Activated CD8-positive, alpha-beta T cell treated with anti-CD3 and anti-CD28 coated beads for 36 hours (primary cell): ENCODE measurements at places on chromosomes 1 and 21. TPM values are rescaled to one million over a fixed set of nuclear protein-coding genes. Genes with fewer than 3 reads are reported as not detected.

RGSL1 gene
- not detected for total RNA-seq

BMP8B gene
- total RNA-seq: 0.36 TPM

BACE2 gene
- 2.0 TPM for total RNA-seq

PANK4 gene
- 40.6 TPM for total RNA-seq

UQCRH gene
- total RNA-seq: 391 TPM

TSHB gene
- not detected for total RNA-seq

CA6 gene
- total RNA-seq: 3.9 TPM

REN gene
- not detected for total RNA-seq

CASP9 gene
- total RNA-seq: 11.5 TPM

NPPA gene
- total RNA-seq: not detected

PRAMEF14 gene
- not detected for total RNA-seq

VAMP3 gene
- 13.2 TPM for total RNA-seq

KRTAP10-6 gene
- total RNA-seq: not detected

OR2G6 gene
- not detected for total RNA-seq

IL10 gene
- total RNA-seq: not detected

DNA sequence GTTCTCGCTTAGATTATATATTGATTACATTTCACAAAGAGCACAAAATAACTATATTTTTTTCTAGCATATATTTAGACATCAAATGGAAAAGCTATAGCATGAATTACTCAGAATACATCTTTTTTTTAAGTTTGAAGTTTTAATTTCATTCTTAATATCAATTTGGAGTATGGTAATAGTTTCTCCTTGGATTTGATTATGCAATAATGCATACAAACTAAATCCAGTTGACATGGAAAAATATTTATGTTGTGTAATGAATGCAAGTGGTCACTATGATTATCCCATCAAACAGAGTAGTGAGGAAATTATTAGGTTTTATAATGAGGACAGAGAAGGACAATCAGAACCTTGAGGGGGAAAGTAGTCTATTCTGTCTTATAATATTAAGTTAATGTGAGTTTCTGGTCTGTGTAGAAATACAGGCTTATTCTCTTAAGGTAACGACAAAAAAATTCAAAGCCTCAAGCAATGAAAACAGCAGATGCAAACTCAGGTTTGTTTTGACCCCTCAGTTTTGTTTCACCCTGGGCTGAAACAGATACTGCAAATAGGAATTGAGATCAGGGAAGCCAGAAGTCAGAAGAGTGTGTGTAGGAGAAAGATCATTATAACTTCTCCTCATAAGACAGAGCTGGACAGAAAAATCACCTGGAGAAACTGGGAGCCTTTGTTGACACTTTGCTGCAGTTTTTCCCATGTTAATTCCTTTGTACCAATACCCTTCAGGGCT, 23.7 kb downstream of the LRRC8B start:
- DNase-seq: no peak

GRCh38 chr1:8241417-8242014, 76.4 kb upstream of the SLC45A1 start:
- no peak for DNase-seq

DNA sequence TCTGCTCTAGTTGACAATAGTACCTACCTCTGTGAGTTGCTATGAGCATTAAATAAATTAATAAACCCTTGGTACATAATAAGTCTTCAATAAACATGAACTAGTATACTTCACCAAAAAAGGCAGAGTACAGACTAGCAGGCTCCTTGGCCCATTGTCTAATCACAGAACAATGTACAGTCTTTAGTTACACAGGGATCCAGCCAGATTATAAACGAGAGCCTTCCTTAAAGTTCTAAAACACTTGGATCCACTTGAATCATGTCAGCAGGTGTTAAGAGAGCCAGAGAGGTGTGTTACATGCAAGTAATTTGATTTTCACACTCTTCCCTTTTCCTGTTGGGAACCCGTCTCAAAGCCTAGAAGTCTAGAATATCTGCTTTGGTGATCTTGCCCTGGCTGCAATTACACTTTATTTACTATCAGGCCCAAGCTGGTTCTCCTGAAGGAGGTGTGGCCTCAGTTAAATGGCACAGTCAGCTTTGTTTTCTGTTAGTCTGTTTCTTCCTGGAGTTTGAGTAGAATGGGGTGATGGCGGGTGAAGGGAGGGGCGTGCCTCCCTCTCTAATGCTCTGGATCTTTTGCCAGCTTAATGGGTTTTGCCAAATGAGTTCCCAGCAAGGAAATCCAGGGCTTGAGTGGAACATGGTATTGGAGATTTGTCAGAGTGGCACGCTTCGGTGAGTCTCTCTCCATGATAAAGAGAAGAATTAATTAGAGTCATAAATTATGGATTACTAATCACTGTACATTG, 570.9 kb upstream of the CAMK1G start:
- no peak for DNase-seq

- DNase-seq: no peak
Observed at GRCh38 chr1:114896795-114897194, 42.1 kb downstream of the SYCP1 start.

DNA sequence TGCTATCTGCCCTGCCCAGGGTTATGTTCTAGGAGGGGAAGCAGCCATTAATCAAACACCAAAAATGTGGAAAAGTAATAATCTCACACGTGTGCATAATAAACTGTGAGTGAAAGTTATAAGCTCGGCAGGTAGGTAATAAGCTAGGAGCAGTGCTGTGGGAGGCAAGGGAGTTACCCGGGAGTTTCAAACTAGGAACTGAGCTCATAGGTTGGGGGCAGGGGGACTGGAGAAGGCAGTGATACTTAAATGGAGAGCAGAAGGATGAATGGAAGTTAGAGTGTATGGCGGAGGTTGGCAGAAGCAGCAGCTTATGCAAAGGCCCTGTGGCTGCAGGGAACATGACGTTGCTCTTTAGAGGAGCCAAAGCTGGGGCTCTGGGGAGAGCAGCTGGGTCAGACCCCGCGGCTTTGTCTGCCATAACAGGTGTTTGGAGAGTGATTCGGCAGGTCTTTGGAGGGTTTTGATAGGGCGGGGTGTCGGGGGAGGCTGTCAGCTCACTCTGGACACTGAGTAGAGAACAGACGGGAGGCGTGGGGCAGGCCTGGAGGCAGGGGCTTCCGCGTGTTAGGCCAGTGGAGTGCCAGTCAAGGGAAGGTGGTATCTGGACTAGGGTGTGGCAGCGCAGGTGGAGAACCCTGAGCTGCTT, 20.0 kb downstream of the PTPRF start:
- no peak for DNase-seq

- DNase-seq: peak; percentile 99
Observed at GRCh38 chr21:42414928-42415769, 11.4 kb downstream of the UBASH3A start.

- peak; percentile 82 for DNase-seq
Observed at GRCh38 chr1:26853156-26853555, 9.8 kb upstream of the SFN start.

DNA sequence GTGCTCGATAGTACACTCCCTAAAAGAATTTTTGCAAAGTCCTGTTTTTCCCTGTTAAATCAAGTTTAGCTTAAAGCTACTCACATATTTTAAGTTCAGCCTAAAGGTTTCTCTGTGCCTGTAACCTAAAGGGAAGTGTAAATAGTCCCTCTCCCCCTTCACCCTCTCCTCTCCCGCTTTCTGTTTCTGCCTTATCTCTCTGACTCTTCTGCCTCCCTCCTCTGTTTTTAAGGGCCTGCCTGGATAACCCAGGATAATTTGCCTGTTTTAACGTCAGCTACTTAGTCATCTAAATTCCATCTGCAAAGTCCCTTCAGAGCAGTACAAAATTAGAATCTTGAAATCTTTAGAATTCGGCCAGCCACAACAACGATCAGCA, 92.6 kb downstream of the NID1 start:
- no peak for DNase-seq

- no peak for DNase-seq
Observed at GRCh38 chr1:59265622-59266021, 31.3 kb upstream of the FGGY start.

DNA sequence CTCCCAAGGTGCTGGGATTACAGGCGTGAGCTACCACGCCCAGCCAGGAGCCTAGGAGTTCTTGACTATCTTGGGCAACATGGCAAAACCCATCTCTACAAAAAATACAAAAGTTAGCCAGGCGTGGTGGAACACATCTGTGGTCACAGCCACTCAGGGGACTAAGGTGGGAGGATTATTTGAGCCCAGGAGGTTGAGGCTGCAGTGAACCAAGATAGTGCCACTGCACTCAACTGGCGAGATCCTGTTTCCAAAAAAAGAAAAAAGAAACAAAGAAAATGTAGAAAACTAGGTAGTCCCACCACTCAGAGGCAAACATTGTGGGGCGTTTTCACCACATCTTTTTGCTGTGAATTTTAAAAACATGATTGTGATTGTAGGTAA, 141.3 kb downstream of the ZZZ3 start:
- no peak for DNase-seq

DNA sequence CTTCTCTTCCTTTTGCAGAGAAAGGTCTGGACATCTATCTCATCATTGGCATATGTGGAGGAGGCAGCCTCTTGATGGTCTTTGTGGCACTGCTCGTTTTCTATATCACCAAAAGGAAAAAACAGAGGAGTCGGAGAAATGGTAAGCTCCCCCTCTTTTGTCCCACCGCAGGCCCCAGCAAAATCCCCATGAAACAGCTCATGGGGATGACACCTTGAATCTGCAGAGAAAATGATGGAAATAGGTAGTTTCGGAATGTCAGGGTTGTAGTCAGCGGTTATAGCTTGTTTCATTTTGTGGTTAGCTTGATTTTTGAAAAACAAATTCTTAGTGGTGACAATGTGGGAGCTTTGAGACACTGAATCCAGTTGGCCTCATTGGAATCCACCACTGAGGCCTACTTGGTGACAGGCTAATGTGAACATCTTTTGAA, 10.3 kb downstream of the CD2 start:
- peak; percentile 85 for DNase-seq

GRCh38 chr1:40909281-40909680, 47.1 kb upstream of the CITED4 start:
- DNase-seq: no peak

- DNase-seq: no peak
Observed at GRCh38 chr1:228900099-228900885, 165.0 kb downstream of the RHOU start.

GRCh38 chr1:179786815-179787685, 44.0 kb downstream of the FAM163A start:
- DNase-seq: no peak

DNA sequence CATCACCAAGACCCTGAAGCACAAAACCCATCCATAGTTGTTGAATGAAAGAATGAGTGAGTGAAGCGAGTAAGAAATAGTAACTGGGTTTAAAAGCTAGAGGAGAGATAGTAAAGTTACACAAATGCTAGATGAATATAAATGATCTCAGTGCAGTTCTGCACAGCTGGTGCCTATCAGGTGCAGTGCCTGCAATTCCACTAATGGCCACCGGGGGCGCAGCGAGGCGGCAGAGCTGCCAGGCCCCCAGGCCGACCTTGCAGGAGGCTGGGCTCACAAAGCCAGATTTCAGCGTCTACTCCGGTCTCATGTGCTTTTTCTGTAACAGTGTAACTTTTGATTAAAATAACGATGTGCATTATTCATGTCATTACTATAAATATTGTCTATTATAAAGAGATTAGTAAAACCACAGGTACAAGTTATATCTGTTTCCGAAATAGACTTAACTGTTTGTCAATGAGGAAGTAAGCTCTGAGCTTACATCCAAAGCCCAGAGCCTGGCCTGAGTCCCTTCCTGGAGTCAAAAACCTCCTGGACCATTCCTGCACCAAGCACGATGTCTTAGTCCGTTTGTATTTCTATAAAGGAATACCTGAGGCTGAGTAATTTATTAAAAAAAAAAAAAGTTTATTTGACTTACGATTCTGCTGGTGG, 477.6 kb downstream of the NPHP4 start:
- DNase-seq: peak; percentile 79

DNA sequence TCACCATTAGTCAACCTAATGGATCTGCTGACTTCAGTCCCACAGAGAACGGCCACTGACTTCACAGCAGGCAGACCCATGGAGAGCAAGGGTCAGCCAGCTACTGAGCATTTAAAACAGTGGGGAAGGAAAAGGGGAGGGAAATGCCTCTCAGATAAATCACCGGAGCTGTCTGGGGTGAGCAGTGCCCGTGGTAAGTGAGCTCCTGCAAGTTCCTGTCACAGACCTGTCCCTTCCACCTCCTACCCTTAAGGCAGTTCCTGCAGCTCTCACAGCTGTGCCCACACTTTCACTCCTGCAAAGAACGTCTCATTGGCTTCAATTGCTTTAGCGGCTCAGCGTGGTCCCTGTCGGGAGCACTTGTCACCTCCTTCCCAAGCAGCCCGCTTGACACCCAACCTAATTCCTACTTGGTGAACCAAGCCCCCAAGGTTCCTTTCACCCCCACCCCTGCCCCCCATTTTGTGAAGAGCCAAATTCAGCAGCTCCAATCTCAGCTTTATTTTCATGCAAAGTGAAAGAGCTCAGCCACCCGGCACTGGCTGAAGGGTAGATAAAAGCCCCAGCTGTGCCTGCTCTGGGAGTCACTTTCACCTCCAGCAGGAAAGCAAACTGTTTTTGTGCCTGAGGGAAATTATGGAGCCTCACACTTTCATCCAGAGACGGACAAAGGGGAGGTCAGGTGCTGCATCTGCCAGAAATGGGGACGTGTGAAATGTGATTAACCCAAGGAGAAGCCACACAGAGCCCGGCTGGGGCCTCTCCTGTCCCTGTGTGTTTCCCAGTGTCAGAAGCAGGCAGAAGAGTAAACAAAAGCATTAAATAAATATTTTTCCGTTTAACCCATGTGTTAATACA, 306.2 kb downstream of the TTLL7 start:
- DNase-seq: peak; percentile 25

- DNase-seq: peak; percentile 13
Observed at GRCh38 chr1:117685936-117686806, 80.3 kb downstream of the TENT5C start.

- no peak for DNase-seq
Observed at GRCh38 chr1:216630532-216630931, 92.7 kb downstream of the ESRRG start.

- no peak for DNase-seq
Observed at GRCh38 chr1:3146907-3147306, 77.9 kb downstream of the PRDM16 start.

DNA sequence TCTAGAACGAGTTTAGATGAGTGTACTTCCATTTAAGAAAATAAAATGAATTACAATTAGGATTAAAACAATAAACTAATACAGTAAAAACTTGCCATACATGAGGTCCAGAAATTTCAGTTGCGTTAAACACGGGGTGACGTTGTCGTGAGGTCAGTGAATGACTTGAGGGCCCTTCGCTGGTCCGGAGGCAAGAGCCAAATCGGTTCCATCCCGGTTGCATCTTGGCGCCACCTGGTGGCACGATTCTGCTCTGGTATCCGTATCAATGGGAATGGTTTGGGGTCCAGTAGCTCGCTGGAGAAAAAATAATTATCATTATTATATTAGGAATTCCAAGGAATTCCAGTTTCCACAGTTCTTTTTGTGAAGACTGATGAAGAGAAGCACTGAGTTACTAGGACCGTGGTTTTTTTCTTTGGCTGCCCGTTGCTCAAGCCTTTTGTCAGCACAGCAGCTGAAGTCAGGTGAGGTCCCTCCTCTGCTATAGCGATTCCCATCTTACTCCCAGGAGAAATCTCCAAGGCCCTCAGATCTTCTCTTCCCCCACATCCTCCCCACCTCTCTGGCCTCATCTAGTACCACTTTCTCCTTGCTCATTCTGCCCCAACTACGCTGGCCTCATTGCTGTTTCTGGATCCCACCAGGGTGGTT, 161.4 kb downstream of the SLC35F3 start:
- DNase-seq: peak; percentile 86
